ENCODE measurements at places on chromosomes 6 and 20.

- DNase-seq = no peak
These were observed 196.9 kb upstream of the SLC24A3 start for GRCh38 chr20:19015351-19016139.

DNA sequence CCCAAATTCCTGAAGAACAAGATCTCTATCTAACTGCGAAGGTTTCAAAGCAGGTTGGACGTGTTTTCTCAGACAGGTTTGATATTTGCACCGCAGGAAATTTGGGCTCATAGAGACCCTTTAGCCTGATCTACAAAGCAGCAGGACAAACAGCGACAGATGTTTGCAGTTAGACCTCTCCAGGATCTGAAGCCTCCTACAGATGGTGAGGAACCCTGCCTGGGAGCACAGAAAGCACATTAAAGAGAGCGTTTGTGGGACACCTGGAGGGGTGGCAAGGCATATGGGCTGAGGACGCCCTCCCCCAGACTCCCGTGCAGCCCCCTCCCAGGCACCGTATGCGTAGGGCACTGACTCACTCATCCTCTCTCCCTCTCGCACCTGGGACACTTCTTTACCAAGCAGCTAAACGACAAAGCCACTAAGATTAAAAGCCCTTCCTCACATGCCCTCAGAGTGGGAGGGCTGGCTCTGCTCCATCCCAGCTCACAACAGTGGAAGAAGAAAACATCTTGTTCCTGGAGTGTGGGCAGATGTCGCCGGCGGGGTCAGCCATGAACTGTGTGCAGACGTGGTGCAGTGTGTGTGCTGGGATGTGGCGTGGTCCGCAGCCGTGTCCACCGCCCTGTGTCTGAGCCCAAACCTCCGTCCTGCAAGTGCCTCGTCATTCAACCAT, 249.7 kb upstream of the AFDN start:
- no peak for DNase-seq

DNA sequence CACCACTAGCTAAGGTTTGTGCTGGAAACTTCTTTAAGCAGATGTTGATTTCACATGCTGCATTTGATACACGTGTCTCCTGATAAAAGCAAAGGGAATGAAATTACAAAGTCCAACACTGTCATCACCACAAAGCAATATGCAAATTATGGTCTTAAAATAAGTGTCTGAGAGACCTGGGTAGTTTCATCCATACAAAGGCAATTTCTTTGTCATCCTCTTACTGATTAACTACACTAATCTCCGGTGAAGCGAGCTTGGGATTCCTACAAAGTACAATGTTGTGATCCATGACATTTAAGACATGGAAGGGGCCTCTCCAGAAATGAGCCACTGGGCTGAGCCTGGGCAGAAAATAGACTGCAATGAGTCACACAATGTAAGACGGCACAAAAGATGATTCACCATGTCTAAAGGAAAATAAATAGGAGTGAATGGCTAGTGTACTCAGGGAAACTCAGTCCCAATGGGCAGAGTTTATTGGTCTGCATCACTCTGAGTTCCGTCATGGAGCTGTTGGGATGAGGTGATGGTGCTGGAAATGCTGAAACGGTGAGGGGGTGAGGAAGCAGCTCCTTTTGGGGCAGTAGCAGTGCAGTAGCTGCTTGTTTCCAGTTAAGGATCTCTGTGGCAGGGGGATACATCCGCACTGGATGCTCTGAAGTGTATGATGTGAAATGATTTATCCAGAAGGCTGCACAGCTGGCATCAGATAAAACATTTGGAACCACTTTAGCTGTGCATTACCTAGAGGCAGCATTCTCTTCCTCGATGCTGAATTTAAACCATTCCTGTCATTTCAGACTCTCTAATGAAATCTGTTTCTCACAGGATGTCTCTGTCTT, 103.3 kb downstream of the IBTK start:
- peak; percentile 80 for DNase-seq

DNA sequence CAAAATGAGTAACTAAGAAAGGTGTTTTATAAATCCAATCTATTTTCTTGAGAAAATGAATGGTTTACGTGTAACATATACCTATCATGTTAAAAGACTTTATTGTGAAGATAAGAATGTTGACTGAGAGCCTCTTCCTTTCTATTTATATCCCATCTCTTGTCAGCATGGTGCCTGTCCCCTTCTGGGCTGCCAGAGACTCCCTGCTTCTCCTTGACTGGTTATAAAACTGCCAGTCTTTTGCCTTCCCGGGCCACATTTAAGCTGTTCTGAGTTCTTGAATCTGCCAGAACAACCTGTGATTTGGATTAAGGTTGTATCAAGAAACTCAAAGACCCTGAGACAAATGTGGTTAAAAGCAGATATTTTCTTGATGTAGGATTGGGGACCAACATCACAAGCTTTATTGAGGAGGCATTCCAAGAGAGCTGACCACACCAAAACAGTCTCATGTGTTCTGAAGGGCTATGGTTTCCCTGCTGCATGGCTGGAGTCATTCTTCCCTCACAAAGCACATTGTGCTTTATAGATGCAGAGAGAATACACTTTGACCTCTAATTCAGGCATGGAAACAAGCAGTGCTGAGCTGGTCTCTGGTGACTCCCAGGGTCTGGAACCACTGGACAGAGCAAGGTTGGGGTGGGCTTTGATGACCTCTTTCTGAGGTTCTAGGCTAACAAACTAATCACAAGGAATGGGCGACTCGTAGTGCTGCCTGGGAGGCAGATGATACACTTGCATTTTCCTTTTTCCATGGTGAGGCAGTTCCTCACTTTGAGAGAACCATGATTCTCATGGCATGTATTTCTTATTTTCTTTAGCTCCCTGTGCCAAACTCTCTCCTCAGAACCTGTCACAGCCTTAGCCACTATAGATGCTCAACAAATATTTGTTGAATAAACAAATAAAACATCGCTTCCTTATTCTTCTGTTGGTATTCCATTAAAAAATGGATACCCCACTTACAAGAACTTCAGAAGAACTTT, 205.0 kb upstream of the PREP start:
- no peak for DNase-seq

- DNase-seq = no peak
These were observed 64.2 kb upstream of the CCN6 start for GRCh38 chr6:111989743-111990142.

GRCh38 chr20:39850821-39851330, 838.2 kb downstream of the MAFB start:
- no peak for DNase-seq

GRCh38 chr6:167089243-167090142, 33.4 kb upstream of the CCR6 start:
- no peak for DNase-seq

- DNase-seq = no peak
These were observed 120.2 kb downstream of the QRSL1 start for GRCh38 chr6:106749609-106750008.

- peak; percentile 39 for DNase-seq
These were observed 563 bp downstream of the MGME1 start for GRCh38 chr20:17969278-17969883.

DNA sequence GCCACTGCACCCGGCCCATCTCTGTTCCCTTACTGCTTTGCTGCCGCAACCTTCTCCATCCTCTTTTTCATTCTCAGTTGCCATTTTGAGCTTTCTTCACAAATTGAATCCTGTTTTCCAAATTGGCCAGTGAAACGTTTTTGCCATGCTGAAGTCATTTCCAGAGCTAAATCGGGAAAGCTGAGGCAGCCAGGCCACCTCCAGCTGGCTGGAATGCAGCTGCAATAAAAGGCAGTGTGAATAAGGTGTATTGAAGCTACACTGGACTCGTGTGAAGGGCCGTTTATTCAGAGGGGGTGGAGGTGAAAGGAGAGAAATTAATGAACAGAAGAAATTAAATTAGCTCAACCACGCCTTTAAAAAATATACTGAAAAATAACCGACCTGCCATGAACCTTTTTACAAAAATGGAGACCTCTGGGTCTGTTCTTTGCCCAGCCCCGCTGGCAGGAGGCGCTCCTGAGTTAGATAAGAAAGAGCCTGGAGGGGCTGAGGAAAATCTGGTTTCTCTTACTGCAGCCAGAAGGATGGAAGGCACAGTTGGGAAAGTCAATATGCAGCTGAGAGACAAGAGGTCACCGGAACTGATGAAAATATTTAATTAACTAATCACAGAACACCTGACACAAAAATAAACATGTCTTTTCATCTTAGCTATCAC, 283.9 kb downstream of the FOXC1 start:
- no peak for DNase-seq

DNA sequence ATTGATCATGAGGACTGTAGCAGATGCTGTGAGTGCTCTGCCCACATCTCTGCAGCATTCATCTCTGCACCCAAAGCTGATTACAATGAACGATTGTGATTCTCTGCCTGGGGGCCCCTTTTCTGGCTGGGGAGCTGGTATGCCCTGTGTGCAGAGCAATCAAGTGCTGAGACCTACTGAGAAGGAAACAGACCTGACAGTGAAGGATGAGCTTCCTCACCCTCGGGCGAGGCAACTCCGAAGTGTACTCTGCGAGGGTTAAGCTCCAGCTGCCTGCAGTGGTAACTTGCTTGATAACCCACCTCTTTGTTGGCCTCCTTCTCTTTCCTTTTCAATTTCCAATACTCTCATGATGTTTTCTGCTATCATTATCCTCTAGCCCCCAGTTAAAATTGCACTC, 289.7 kb upstream of the RNF24 start:
- peak; percentile 11 for DNase-seq

Measured in foreskin melanocyte (primary cell).